ENCODE measurements at places on chromosomes 4 and X. TPM values are rescaled to one million over a fixed set of nuclear protein-coding genes. Genes with fewer than 3 reads are reported as not detected.

Gene UFSP2
- total RNA-seq = 35.1 TPM

DNA sequence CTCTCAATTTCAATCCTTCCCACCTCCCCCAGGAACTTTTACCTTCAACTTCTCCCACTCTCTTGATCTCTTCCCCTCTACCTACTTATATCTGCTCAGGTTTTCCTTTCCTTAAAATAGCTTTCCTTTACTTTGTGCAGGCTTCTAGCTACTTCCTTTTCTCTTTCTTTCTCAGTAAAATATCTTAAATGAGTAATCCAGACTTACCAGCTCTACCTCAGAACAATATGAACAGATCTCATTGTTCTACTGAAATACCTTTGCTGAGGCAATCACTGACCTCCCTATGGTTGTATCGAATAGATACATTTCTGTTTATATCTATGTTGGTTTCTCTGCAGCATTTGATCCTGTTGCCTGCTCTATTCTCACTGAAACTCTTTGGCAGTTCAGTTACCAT is 86.7 kb upstream of the WDR44 start:
- DNase-seq = no peak

GRCh38 chrX:150692831-150693724 is at the start of gene MTMR1:
MTMR1 (plus strand) TSS chrX:150693396; CDS start chrX:150693531, 135 bp downstream.
- no peak for DNase-seq

- DNase-seq = no peak
Observed at GRCh38 chr4:137533855-137534254, 1.6 kb upstream of the PCDH18 start.

Gene OTC
- not detected for total RNA-seq

- DNase-seq = no peak
Observed at GRCh38 chr4:141463678-141464077, 172.7 kb upstream of the IL15 start.
